ENCODE measurements at places on chromosomes 1 and 21.
A peak's percentile ranks its signal among the peaks of the same experiment; 100 is the strongest.

GRCh38 chr1:156268336-156268735 is 14.3 kb downstream of the SMG5 start:
- DNase-seq: no peak

- peak; percentile 70 for DNase-seq
These were observed 1.1 kb upstream of the MARCKSL1 start for GRCh38 chr1:32336963-32337675.

DNA sequence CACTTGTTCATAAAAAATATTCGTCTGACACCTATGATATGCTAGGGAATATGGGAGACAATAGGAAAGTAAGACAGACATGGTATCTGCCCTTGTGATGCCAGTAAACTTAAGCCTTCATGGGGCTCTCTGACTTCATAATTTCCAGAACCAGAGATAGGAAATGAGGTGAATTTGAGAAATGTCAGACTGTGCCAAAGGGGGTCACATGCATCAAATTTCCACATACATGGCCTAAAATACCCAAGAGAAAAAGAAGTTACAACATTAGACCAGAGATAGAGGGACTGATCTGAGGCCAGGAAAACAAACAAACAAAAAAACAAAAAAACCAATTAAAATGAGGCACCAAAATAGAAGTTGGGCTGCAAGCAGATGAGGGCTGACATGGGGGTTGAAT is 75.7 kb downstream of the DISC1 start:
- no peak for DNase-seq

- no peak for DNase-seq
These were observed 59.2 kb upstream of the TNR start for GRCh38 chr1:175802407-175803123.

GRCh38 chr21:45304945-45305344 is 17.2 kb upstream of the POFUT2 start:
- DNase-seq: no peak

DNA sequence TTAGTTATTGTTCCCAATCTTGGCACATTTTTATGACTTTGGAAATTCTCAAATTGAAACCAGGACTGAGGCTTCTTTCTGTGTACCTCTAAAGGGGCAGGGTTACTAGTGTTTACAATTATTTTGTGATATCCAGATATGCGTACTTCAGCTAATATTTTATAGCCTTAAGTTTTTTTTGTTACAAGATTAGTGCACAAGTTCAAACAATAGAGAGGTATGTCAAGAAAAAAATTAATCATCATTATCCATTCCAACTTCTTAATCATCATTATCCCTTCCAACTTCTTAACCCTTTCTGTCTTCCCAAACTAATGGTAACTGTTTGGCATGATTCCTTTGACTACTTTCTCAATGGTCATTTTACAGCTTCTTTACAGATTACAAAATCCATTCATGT is 272.9 kb upstream of the C1orf105 start:
- no peak for DNase-seq

DNA sequence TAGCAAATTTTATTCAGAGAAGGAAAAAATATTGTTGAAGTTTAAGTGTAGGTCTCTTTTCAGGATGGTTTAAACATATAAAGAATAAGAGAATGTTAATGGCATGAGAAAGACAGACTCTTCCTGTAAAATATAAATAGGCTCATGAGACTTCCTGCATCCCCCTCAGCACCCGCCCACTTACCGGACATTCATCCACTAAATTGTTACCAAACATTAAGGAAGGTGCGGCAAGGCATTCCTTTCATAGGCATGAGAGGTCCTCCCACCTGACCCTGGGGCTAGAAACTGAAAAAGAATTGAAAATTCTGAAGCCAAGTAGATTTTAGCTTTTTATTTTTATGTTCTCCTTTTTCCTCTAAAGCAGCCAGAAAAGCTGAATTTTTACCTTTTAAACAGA is 10.6 kb upstream of the USP1 start:
- DNase-seq: no peak

- DNase-seq: peak; percentile 79
These were observed 341.1 kb upstream of the RUNX1 start for GRCh38 chr21:35390013-35390776.

DNA sequence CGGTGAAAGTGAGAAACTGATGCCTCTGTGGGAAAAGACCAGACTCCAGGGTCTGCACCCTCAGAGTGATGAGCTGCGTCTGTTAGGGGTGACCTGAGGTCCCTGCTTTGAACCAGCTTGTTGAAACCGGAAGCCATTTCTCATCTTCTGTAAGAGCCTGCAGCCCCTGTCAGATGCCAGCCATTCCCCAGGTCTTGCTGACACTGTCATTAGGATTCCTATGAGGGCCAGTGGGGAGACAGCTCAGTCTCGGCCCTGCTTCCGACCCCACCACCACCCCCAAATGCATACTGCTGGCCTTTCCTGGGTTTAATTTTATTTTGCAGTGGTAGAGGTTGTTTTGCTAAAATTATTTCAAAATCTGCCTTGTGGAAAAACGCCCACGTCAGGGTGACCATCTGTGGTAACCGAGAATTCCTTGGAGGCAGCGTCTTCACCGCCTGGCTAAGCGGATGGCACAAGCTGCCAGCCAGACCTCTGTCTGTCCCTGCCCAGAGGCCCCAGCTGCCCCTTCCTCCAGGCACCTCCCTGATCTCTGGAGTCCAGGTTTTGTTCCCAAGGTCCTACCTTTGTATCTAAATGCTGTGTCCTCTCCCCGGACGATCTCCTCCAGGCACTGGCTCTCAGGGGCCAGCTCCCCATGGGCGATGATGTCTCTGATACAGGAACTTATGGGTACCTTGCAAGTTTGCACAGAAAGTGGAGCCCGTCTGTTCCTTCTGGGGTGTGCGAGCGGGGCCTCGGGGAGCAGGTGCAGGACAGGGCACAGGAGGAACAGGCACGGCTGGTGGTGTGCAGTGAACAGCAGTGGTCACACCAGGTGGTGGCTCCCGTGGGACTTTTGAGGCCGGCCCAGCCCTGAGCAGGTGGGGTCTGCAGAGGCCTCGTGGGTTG is 49.9 kb downstream of the PRKCZ start:
- peak; percentile 20 for DNase-seq

- DNase-seq: no peak
These were observed 4.4 kb upstream of the ATXN7L2 start for GRCh38 chr1:109479311-109479710.

DNA sequence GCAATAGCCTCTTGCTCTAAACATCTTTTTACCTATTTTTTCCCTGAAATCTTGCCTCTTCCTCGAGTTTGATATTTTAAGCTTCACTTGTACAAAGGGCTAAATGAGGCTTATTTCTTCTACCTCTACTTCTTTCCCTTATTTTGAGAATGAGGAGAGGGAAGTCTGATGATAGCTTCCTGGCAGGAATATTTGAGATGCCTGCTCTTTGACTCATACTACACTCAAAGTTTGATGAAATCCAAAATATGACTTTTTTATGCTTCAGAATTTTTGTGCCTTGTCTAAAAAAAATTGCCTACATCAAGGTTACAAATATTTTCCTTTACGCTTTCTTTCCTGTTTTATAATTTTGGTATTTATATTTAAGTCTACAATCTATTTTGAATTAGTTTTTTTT is 624.4 kb upstream of the PLXNA2 start:
- DNase-seq: peak; percentile 11

GRCh38 chr1:86648255-86648654 is 56.1 kb upstream of the SH3GLB1 start:
- DNase-seq: peak; percentile 82

DNA sequence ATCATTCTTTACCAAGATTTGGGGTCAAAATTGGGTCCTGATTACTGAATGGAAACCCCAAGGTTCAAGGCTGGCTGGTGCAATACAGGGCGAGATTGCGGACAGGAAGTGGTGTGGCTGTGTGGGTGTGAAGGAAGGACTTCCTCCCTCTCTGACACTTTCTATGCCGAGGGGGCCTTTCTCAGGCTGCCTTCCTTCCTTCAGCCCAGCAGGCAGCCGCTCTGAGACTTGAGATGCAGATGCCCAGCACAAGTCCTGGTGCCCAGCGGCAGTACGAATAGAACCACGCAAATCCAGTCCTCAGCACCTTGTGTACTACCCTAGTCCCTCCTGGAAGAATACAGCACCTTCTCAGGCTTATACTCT is 16.3 kb downstream of the BATF3 start:
- DNase-seq: no peak

DNA sequence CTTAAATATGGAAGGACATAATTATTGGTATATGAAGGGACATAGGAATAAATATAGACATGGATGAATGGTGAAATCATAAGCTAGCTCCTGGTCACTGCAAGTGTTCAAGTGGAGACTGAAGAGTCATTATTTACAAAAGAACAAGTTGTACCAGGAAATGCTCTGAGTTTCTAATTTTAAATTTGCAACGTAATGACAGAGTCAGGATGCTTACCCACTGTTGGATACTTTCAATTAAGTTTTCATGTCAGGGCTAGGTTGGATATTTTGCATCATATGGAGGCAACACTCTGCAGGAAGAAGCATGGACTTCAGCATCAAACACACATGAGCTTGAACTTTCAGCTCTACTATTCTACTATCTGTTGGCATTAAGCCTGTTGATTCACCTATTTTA is 499.6 kb upstream of the C1orf87 start:
- DNase-seq: no peak

DNA sequence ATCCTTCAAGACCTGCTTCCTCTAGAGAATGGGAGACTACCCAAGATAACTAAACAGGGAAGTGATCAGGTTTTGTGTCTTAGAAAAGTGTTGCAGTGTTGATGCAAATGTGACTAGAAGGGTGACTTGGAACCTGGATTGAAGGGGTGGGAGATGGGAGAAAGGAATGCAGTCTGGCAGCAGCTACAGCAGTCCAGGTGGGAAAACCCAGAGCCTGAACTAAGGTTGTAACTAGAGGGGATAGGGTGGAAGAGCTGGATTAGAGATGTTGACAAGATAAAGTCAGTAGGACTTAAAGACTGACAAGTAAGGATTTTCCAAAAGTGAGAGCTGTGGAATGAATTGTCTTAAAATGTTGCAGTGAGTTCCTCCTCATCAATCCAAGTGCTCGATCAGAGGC is 7.1 kb upstream of the SHISA4 start:
- DNase-seq: no peak

DNA sequence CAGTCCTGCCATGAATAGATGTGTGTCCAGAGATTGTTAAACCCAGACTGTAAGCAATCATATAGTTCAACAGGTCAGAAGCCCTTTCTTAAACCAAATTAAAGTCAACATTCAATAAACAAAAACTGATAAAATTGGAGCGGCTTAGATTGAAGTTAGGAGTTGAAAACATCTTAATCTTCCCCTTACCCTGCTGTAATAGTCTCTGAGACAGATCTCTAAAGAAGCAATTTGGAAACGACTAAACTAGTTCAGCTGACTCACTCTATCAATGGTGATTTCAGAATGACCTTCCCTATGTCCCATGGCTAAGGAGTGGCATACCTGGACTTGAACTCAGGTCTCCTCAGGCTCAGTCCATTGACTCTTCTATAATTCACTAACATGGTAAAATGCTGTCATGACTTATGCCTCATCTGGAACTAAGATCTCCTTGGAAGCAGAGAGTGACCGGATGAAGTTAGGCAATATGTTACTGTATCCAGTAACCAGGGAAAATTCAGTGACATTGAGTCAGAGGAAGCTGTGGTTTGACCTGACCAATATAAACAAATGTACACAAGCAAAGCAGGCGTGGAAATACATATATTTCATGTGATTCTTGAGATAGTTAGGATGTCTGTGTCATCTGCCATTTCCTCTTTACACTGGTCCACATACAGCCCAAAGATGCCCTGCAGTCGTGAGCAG is 30.1 kb downstream of the SGIP1 start:
- DNase-seq: peak; percentile 97

DNA sequence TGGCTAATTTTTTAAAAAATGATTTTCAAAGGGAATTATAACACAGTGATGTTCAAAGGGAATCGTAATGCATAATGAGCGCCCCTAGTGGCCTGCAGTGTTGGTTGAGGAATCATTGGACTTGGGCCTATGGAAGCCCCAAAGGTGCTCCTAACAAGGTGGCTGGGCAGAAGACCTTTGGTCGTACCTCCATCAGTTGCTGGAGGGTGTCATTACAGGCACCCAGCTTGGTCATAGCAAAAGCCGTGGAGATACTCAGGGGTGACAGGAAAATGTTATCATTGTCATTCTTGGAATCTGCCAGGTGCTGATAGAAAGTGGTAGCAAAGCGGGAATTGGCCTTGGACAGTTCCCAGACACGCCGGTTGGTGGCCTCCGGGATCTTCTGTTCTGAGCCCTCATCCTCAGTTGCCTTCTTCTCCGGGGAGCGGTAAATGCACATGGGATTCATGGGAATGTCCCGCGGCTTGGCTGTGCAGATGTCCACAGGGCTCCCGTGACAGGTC is 2.7 kb downstream of the SERPINC1 start:
- peak; percentile 53 for DNase-seq

DNA sequence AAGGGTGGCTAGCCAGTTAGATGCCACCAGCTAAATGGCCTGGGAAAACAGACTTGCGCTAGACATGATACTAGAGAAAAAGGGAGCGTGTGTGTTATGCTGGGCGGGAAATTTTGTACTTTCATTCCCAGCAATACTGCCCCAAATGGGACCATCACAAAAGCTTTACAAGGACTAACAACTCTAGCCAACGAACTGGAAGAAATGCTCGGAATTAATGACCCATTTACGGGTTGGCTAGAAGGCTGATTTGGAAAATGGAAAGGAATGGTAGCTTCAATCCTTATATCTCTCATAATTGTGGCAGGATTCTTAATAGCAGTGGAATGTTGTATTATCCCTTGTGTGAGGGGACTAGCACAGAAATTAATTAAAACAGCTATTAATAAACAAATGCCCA is 27.9 kb upstream of the ZNF496 start:
- no peak for DNase-seq

DNA sequence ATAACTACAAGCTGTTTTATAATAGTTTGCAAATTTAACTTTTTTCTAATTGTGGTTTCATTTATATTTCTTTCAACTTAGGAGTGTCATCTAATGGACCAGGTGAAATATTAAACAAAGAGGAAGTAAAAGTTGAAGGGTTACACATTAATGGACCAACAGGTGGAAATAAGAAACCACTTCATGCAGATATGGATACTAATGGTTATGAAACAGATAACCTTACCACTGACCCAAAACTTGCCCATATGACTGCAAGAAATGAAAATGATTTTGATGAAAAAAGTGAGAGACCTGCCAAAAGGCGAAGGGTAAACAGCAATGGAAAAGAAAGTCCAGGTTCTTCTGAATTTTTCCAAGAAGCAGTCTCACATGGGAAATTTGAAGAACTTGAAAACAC is 59.7 kb downstream of the MIER1 start:
- DNase-seq: no peak
